Breast epithelium (tissue), 4 donors: ENCODE measurements at places on chromosomes 6 and 20. TPM values are rescaled to one million over a fixed set of nuclear protein-coding genes. Genes with fewer than 3 reads are reported as not detected.

- no peak for DNase-seq
Observed at GRCh38 chr6:154012852-154013251, 26.2 kb upstream of the OPRM1 start.

DNA sequence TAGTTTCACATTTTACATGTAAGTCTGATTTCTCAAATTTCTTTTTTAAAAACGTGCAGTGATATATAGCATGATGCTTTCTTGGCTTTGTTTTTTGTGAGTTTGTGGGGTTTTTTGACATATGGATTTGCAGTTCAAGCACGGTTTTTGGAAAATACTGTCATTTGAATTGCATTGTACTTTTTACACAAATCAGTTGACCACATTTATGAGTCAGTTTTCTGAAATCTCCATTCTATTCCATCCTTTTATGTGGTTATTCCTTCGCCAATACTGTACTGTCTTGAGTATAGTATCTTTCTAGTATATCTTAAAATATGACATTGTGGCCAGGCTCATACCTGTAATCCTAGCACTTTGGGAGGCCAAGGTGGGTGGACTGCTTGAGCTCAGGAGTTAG lies 890.0 kb upstream of the CITED2 start:
- no peak for DNase-seq

GRCh38 chr6:1724616-1725015 lies 114.9 kb downstream of the FOXC1 start:
- DNase-seq = no peak

DNA sequence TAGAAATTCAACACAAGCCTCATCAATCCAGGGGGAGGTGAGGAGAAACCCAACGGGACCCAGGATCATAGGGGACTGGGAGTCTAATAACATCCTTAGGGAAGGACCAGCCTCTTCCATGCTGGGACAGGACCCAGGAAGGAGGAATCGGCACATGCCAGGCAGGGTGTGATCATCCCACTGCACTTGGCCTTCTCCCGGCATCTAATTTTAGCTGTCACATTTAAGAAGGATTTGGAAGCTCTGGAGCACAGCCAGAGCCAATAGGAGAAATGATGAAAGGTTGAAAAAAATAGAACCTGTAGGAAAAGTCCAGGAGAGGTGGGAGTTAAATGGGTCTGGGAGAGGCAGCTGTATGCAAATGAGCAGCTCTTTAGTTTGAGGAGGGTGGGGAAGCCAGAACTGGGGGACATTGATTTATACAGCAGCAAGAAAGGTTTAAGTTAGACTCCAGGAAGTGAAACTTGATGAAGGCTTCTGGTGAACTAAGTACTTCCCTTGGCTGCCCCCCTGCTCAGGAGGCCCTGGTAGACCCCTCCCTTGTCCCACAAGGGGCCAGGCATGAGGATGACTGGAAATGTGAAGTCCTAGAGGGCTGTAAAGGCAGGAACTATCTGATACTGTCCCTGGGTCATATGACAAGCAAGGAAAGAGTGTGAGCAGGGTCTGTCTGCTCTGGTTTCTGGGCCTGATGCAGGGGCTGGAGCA lies 260.3 kb downstream of the LRFN2 start:
- DNase-seq = no peak

DNA sequence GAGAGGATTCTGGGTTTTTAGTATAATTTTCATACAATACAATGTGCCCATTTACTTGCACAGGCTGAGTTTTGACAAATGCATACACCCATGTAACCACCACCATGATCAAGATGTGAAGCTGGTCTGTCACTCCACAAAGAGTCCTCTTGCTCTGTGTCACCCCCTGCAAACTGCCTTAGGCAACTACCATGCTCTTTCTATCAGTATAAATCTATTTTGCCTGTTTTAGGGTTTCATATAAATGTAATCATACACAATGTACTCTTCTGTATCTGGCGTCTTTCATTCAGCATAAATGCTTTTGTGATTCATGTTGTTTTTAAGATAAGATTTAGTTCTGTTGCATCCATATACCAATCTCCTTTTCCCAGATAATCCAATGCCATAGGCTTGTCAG lies 181.9 kb upstream of the KCNG1 start:
- no peak for DNase-seq

DNA sequence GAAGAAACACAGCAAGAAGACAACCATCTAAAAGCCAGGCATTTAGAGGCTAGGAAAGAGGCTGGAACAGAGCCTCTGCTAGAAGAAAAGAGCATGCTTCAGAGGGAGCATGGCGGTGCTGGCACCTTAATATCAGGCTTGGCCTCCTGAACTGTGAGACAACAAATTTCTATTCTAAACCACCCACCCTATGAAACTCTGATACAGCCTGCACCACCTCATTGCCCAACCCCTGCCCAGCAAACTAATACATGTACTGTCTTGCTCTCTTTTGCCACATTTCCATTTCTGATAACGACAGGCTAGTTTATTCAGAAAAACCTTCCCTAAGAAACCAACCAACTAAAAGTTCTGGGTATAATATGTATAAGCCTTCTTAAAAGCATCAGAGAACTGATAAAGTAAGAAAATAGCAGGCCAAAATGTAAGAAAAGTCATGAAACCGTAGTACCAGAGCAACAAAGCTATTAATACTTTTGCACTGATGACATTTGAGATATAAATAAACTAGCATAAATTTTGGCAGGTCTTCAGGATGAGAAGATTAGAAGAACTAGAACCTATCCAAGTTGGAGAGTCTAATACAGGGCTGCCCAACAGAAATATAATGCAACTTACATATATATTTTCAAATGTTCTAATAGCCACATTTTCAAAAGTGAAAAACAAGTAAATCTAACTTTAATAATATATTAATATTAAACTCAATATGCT lies 184.7 kb upstream of the HSF2 start:
- no peak for DNase-seq

The TSHZ2 gene
- total RNA-seq = 31.7 TPM

The CCN6 gene
- not detected for total RNA-seq

The VARS1 gene
- total RNA-seq = 26.2 TPM

The PRRT1 gene
- total RNA-seq = 2.8 TPM

The KIF25 gene
- 0.66 TPM for total RNA-seq
